ENCODE measurements at places on chromosomes 2 and 18.

GRCh38 chr2:239953418-239954061 lies 71.6 kb downstream of the NDUFA10 start:
- DNase-seq: no peak

DNA sequence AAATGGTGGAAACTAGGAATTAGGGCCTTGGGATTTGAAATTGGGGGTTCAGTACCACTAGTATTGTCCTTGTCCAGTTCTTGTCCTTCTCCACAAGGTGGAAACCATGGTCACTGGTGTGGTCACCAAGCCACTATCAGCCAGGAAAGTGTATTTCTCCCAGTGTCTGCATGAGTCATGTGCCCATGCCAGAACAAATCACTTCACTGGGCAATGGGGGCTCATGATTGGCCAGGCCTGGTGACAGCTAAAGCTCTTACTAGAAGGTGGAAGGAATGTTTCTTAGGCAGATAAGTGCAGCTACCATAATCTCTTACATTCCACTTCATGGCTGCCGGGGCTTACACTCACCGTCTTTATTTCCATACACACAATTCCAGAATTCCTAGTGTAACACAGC lies 124.8 kb upstream of the TACR1 start:
- DNase-seq: no peak

DNA sequence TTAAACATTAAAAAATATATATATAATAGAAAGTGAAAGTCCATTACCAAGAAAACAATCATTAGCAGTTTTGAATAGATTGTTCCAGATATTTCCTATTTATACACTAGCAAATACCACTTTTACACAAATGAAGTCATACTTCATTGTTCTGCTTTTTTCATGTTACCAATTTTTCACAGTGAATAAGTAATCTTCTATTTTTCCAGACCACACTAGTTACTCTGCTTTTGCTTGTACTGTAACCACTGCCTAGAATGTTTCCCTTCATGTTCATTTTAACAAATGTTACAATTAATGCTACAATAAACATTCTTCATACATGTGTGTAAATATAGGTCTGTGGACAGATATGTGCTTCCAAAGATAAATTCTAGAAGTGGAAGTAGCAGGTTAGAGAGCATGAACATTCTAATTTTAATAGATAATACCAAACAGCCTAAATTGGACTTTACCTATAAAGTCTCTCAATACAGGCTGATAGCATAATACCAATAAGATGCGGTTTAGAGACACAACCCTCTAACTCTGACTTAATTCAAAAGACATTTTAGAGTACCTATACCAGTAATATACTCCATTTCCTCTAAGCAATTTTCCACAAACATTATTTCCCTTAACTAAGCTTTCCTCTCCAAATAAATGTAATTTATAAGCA lies 17.0 kb downstream of the ITSN2 start:
- no peak for DNase-seq

DNA sequence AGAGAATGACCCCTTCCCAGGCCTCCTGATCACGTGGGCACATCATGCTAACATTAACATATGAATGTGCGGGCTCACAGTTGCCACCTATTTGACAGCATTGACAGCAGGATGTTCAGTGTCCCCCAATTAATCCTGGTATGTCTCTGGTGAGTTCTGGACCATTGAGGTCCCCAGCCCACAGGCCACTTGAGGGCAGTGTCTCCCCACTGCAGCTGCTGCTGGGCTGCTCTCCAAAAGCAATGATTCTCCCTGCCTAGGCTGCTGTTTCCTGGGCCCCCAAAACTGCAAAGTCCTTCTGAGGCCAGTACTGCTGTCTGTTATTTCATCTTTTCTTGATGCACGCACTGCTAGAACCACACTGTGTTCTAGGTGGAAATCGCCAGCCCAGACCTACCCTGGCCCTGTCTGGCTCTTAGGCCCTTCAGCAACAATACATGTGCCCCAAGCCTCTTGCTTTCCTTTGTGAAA lies 52.7 kb upstream of the MAPK4 start:
- no peak for DNase-seq

DNA sequence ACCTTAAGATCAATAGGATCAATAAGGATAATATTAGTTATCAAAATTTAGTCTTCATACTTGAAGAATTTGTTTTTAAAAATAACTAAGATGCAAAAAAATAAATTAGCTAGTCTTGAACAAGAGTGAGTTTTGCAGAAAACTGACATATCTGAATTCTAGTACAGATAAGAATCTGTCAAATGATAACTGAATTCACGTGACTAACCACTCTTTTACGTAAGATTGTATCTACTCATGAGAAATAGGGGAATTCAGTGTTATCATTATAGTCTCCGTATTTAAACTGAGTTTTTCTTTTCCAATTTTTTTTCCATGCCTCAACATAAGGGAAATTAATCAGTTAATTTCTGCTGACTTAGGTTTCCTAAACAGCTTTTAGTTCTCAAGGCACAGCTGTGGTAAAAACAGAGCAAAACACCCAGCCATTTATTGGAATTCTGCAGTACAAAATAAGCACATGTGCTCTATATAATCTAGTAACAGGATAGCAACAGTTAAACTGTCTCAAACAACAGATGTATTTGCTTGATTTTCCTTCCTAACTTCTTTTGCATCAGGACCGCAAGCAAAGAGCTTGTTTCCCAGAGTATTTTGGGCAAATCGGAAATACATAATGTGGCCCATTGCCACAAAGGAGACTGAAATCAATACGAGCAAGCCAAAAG lies 19.1 kb downstream of the SLC40A1 start:
- DNase-seq: no peak

- no peak for DNase-seq
These were observed 34.5 kb downstream of the TAF1B start for GRCh38 chr2:9877726-9878125.

- no peak for DNase-seq
These were observed 123.5 kb upstream of the CTAGE1 start for GRCh38 chr18:22541232-22541631.

DNA sequence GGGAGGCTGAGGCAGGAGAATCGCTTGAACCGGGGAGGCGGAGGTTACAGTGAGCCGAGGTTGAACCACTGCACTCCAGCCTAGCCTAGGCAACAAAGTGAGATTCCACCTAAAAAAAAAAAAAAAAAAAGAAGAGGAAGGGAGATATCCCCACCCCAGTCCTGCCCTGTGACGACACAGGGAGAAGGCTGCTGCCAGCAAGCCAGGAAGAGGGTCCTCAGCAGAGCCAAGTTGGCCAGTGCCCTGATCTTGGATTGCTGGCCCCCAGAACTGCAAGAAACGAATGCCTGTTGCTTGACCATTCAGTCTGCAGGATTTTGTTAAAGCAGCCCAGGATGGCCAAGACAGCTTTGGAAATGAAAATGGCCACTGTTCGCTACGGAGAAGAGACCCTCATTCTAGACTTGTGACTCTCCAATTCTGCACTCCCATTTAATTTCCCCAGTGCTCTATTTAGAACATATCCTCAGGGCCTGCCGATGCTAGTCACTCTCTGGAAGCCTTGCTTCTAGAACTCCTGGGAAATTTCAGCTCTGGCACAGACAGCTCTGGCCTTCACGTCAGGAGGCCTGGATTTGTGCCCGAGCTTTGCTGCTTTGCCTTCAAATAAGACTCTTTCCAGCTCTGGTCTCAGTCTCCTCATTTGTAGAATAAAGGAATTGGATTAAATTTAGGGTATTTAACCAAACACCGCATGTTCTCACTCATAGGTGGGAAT lies 15.7 kb upstream of the AMMECR1L start:
- no peak for DNase-seq

GRCh38 chr2:207996848-207997247 lies 28.5 kb downstream of the PLEKHM3 start:
- DNase-seq: no peak

DNA sequence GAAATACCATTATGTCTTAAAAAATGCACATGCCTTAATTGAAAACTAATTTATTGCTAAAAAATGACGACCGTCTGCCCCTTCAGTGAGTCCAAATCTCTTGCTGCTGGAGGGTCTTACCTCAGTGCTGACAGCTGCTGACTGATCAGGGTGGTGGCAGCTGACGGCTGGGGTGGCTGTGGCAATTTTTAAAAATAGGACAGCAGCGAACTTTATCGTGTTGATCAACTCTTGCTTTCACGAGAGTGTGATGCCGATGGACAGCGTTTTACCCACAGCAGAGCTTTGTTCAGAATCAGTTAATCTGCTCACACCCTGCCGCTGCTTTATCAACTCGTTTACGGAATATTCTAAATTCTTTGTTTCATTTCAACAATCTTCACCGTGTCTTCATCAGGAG lies 21.2 kb upstream of the CTDP1 start:
- no peak for DNase-seq

DNA sequence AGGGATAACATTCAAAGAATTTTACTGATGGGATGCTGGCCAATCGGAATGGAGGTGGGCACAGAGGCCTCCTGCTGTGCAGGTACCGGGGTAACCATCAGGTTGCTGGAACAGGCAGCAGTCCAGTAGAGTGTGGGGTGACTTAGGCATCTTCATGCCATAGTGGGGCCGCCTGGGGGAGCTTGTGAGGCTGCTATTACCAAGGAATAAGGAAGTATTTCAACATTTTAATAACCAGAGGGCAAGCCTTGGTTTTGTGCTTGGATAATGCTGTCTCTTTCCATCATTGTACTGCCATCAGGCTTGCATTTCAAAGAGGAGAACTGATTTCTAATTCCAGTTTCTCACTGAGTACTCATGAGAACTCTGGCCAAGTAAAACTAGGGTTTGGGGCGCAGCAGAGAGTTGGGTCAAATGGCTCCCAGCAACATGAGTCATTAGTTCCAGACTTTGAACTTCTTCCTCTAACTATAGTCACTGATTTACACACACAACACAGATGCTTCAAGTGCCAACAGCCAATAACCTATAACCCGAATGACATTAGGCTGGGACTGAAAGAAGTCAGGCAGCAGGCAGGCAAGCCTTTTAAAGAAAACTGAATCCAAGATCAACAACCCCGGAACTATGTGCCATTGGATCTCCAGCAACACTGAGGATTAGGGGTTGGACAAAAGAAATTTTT lies 56.1 kb upstream of the FHL2 start:
- DNase-seq: no peak

GRCh38 chr18:49743117-49743567 lies 70.2 kb downstream of the ACAA2 start:
- no peak for DNase-seq

GRCh38 chr2:200172944-200173581 lies 133.4 kb upstream of the SPATS2L start:
- DNase-seq: no peak

DNA sequence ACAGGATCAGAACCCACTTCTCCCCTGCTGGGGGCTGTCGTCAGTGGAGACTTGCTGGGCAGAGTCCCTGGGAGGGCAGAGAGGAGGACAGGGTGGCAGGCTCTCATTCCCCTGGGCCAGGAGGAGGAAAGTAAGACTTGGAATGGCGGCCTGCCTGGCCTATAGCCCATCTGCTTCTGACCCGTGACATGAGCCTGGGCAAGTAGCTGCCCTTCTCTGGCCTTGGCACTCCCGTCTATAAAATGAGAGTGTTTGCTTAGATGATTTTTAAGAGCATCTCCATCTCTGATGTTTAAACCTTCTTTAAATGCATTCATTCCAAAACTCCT lies 173.0 kb downstream of the DDX1 start:
- DNase-seq: no peak

- DNase-seq: no peak
These were observed 120.3 kb downstream of the FAM161A start for GRCh38 chr2:61733563-61733962.

DNA sequence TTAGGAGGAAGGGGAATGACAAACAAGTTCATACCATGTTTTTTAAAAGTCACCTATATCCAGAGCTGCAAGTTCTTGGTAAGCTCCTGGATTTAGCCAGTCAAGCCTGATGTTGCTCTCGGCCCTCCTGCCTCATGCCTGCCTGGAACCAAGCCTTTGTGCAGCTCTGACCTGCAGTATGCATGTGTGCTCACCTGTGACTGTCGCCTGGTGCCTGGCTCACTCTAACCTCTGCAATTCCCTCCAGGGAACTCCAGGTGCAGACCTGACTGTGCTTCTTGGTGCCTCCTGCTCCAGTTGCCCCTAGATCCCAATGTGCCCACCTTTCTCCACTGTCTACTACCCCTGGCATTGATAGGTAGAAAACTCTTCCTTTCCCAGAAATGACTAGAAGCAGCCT lies 85.1 kb upstream of the ZBTB14 start:
- no peak for DNase-seq

- DNase-seq: peak; percentile 79
These were observed at the start of gene ARHGAP15 for GRCh38 chr2:143128681-143129580. Gene ARHGAP15, plus strand, starts transcription at chr2:143129419.

- peak; percentile 42 for DNase-seq
These were observed 52.7 kb downstream of the TET3 start for GRCh38 chr2:74037379-74037860.

GRCh38 chr2:10161206-10161931 lies 38.8 kb downstream of the RRM2 start:
- DNase-seq: no peak

- DNase-seq: no peak
These were observed 120.2 kb upstream of the CREB1 start for GRCh38 chr2:207409517-207409916.

GRCh38 chr2:42792087-42792582 lies 248 bp downstream of the HAAO start:
- no peak for DNase-seq

DNA sequence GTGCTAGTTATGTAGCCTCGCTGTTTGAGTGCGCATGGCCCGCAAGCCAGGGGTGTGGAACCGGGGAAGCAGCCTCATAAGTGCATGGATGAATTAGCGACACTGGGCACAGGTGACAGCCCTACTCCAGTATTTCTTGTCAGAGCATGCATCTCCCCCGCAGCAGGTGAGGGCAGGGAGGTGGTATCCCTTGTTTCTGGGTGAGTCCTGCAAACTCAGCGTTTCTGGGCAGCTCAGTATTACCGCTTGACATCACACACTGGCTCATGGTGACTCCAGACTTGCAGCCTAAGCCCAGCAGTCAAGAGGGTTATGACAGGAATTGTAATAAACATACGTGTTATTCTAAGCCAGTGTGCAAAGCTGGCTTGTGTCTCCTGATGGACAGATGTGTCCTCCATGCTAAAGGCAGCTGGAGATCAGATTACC lies 2.5 kb downstream of the CABLES1 start:
- DNase-seq: no peak

GRCh38 chr2:74496997-74497776 lies 2.2 kb downstream of the LBX2 start:
- DNase-seq: no peak

GRCh38 chr2:85724731-85725181 lies 29.0 kb upstream of the ATOH8 start:
- no peak for DNase-seq

All from CD4-positive, alpha-beta T cell treated with Interleukin-4 for 1 hour (primary cell).